ENCODE measurements at places on chromosomes 12 and 14.
A peak's percentile ranks its signal among the peaks of the same experiment; 100 is the strongest.

- DNase-seq = no peak
Measured at GRCh38 chr12:49974677-49975317, 2.0 kb downstream of the AQP6 start.

DNA sequence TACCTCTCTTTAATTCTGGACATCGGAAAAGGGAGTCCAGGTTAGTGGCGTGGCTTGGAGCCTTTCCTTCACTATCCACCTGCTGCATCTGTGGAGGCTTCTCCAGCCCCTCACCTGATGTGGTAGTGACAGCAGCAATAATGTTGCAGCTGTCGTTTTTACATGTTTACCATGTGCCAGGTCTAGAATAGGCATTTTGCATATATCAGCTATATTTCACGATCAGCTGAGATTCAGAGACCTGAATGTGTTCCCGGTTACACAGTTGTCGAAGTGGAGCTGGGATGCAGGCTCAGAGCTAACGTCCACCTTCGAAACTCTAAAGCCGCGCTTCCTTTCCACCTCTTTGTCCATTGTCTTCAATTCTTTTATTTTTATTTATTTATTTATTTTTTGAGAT is 91.0 kb downstream of the BORCS5 start:
- DNase-seq = no peak

DNA sequence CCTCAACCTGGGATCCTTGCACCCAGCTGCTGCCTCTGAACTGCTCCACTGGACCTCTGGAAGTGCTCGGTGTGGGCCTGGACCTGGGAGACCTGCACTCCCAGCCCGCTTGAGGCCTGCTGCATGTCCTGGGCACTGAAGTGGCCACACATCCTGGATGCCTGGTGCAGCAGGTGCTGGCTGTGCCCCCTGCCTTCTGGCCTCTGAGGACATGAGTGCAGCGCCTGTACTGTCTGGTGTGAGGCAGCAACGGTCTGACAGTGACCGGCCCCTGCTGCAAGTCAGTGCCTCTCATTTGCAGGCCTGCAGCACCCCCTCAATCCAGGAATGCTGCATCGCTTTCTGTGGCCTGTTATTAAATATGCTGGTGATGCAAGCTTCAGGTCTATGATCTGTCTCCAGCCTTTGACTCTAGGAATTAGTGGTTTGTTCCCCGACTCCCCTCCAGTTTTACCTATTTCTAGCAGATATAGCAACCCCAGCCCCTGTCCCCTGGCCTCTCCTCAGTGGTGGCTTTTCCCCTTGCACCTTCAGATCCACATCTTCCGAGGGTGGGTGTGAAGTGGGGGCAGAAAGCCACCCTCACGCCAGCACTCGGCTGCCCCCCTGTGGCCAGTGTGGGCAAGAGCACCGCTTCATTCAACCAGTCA is 3.6 kb downstream of the SMIM41 start:
- DNase-seq = peak; percentile 76

GRCh38 chr12:60114169-60114568 is 518.3 kb downstream of the SLC16A7 start:
- DNase-seq = no peak

DNA sequence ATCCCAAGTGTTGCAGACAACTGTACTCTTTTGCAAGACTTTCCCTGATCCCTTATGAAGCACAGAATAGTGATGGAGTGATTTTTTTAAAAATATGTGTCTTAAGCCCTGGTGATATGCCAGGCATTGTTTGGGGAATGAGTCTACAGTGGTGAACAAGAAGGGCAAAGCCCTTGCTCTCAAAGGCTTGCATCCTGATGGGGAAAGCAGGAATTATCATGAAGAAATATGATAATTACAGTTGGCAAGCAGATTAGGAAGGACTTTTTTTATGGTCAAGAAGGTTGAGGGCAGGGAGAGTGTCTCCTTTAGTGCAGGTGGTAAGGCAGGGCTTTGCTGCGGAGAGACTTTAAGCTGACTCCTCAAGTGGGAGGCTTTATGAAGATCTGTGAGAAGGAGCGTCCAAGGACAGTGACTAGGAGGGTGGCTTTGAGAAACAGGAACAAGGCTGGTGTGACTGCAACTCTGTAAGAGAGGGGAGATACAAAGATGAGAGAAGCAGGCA is 100.2 kb downstream of the SYNE2 start:
- DNase-seq = no peak

DNA sequence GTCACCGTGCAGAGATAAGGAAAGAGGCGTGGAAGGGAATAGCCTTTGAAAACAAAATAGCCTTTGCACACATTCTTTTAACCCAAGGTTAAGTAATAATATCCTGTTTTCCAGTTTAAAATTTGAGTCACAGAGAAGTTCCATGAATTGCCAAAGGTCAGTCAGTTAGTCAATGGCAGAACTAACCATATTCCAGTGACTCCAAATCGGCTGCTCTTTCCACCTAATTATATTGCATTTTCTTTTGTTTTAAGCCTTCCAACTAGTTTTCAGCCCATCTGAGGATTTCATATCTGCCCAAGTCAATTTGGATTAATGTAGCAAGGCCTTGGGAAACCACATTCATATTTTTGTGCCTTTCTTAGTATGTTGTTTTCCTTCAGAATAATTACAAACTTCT is 373.0 kb downstream of the CCDC91 start:
- DNase-seq = no peak

- no peak for DNase-seq
Measured at GRCh38 chr14:68051146-68051545, 231.6 kb downstream of the RAD51B start.

- no peak for DNase-seq
Measured at GRCh38 chr12:56773113-56773512, 10.0 kb downstream of the HSD17B6 start.

DNA sequence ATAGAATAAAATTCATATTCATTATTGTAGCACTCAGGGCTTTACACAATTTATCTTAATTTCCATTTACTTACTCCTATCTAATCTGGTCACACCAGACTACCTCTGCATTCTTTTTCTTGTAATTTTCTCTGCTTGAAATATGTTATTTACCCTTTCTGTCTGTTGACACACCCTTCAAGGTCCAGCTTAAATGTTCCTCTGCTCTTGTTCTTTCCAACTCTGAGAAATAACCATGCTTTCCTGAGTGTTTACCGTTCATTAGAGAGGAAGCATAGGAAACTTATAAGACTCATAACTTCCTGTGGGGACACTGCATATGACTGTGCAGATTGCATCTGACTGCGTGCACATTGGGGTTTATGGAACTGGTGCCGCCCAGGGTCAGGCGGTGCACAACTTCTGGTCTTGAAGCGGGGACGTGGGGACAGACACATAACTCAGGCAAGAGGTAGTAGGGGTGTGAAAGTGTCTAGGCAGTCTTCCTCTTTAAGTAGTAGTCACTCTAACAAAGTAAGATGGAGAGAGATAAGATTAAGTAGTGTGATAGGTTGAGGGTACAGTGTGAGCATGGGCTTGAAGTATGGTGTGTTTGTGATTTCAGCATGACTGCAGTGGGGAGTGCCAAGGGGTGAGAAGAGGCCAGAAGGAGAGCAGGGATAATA is 42.6 kb upstream of the FOXJ2 start:
- no peak for DNase-seq

- peak; percentile 36 for DNase-seq
Measured at GRCh38 chr14:53929871-53930715, 26.5 kb downstream of the BMP4 start.

- DNase-seq = no peak
Measured at GRCh38 chr12:111424189-111424792, 18.6 kb downstream of the SH2B3 start.

- no peak for DNase-seq
Measured at GRCh38 chr12:124772289-124773170, 91.1 kb downstream of the SCARB1 start.

- no peak for DNase-seq
Measured at GRCh38 chr12:76882367-76882766, 3.5 kb upstream of the CSRP2 start.

DNA sequence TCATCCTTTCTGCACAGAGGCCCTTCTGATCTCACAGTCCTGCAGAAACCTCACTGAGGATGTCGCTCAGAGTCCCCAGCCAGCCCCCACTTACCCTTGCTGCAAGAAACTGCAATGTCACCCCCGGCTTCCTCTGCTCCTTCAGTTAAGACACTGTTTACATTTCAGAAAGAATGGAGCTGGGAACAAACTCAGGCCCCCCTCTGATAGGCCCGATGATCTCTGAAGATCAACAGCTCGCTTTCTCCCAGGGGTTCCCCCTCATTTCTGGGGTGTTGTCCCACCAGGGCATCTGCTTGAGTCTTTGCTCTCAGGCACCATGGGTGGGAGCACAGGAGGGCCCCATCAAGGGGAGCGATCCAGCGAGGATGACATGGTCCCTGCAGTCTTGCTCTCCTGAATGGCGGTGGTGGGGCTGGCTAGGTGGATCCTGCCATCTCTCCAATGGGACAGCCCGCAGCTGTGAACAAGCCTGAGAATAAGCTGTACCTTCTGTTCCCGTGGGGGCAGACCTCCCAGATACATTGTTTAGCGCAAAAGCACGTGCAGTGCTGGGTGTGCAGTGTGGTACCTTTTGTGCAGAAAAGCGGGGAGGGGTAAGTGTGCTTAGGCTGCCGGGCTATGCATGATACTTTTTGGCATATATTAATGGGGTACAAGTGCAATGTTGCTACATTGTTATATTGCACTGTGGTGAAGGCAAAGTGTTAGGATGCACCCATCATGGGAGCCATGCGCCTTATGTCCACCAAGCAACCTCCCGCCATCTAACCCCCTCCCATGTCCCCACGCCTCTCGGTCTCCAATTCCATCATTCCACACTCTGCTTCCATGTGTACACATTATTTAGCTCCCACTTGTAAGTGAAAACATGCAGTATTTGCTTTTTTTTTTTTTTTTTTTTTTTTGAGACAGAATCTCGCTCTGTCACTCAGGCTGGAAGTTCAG is 6.7 kb upstream of the NCOR2 start:
- DNase-seq = no peak

DNA sequence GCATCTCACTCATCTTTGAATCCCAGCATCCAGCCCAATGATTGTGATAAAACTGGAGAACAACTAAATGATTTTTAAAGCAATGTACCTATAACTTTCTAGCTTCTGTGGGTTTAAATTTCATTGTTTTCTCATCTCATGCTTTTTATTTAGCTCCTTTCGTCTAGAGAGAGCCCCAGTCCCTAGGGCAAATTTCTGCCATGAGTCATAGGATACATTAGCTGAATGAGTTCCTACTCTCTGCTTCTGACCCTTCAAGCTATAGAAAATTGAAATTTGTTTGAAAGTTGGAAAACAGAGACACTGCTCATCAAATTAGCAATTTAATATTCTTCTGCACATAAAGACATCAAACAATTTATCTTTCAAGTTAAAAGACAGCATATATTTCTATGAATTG is 113.9 kb downstream of the KIF21A start:
- DNase-seq = peak; percentile 25

Data from BE2C (cell line).